ENCODE measurements at places on chromosomes 5 and 9. TPM values are rescaled to one million over a fixed set of nuclear protein-coding genes. Genes with fewer than 3 reads are reported as not detected.

CRB2 gene
- not detected for total RNA-seq

NME5 gene
- total RNA-seq = 0.25 TPM

PCDHB4 gene
- 0.07 TPM for total RNA-seq

BTNL9 gene
- total RNA-seq = not detected

LCN9 gene
- not detected for total RNA-seq

SLCO6A1 gene
- not detected for total RNA-seq

GLT6D1 gene
- not detected for total RNA-seq

KIF4B gene
- total RNA-seq = 0.07 TPM

SVEP1 gene
- 1.2 TPM for total RNA-seq

RNF183 gene
- not detected for total RNA-seq

Measured in M059J (cell line).